ENCODE measurements at places on chromosomes 12 and 14. TPM values are rescaled to one million over a fixed set of nuclear protein-coding genes. Genes with fewer than 3 reads are reported as not detected.

- DNase-seq, result no peak
- H3K36me3 ChIP-seq, result peaks cover 7% of the 10 kb centered on the region
- no peaks in the 10 kb centered on the region for H3K27me3 ChIP-seq
These were observed 11.6 kb downstream of the TIMELESS start for GRCh38 chr12:56437430-56438176.

DNA sequence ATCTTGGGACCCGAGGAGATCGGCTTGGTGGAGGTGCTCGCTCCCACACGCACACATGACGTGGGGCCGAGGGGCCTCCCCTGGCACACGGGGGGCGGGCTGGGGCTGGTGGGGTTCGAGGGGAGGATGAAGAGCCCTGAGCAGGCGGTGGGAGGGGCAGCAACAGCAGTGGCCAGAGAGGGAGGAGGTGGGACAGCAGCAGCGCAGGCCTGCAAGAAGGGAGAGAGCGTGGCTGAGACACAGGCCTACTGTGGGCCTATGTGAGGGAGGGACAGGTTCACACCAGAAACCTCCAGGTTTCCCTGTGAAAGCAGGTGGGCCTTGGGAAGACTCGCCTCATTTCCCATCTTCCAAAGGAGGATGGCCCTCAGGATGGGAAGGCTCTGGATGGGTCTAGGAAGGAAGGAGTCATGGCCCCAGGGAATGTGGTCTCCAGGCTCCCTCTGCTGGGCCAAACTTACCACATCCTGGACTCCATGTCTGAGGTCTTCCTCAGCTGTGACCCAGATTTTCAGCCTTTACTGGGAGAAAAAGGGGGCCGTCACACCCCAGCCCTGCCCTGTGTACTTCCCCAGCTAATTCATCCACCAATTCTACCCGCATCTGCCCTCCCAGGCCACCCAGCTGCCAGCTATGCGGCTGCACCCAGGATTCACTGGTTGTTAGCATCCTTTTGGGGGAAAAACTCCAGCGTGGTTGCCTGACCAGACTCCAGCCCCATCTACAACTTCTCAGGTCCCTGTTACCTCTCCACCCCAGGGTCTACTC lies 2.8 kb downstream of the PIANP start:
- peak; percentile 41 for DNase-seq
- peak overlapping the region; percentile 86 for H3K4me3 ChIP-seq
- no peaks in the 10 kb centered on the region for H3K36me3 ChIP-seq
- no peak overlapping the region for H3K27ac ChIP-seq
- H3K27me3 ChIP-seq, result peaks cover 47% of the 10 kb centered on the region

DNA sequence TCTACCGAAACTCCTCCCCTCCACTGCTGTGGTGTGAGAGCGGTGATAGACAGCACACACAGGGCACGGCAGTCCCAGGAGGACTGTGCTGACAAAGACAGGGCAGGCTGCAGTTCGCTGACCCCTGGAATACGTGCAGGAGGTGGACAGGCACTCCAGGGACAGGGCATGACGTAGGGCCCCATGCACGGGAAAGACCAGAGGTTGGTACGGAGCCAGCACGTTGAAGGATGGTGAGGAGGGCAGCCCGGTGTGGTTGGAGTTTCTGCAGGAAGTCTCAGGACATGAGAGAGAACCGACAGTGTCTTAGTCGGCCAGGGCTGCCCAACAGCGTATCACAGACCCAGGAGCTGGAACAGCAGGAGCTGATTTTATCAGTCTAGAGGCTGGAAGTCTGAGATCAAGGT lies 254.2 kb upstream of the FKBP4 start:
- no peak overlapping the region for H3K4me3 ChIP-seq
- H3K27ac ChIP-seq, result peak overlapping the region; percentile 37
- no peaks in the 10 kb centered on the region for H3K36me3 ChIP-seq
- DNase-seq, result no peak
- peaks cover 21% of the 10 kb centered on the region for H3K4me1 ChIP-seq

The RND1 gene
- 6.1 TPM for total RNA-seq

The ADGRD1 gene
- total RNA-seq, result 0.73 TPM

All from neural crest cell (in vitro differentiated cells).